ENCODE measurements at places on chromosomes 12 and 14.

- H3K4me3 ChIP-seq: no peak overlapping the region
- no peaks in the 10 kb centered on the region for H3K27me3 ChIP-seq
- H3K27ac ChIP-seq: peak overlapping the region; percentile 91
These were observed 115.2 kb upstream of the PELI2 start for GRCh38 chr14:56002876-56003625.

GRCh38 chr14:51453869-51454268, 197.8 kb upstream of the FRMD6 start:
- no peaks in the 10 kb centered on the region for H3K36me3 ChIP-seq
- no peaks in the 10 kb centered on the region for H3K4me1 ChIP-seq
- H3K27ac ChIP-seq: no peak overlapping the region
- no peak overlapping the region for H3K4me3 ChIP-seq

DNA sequence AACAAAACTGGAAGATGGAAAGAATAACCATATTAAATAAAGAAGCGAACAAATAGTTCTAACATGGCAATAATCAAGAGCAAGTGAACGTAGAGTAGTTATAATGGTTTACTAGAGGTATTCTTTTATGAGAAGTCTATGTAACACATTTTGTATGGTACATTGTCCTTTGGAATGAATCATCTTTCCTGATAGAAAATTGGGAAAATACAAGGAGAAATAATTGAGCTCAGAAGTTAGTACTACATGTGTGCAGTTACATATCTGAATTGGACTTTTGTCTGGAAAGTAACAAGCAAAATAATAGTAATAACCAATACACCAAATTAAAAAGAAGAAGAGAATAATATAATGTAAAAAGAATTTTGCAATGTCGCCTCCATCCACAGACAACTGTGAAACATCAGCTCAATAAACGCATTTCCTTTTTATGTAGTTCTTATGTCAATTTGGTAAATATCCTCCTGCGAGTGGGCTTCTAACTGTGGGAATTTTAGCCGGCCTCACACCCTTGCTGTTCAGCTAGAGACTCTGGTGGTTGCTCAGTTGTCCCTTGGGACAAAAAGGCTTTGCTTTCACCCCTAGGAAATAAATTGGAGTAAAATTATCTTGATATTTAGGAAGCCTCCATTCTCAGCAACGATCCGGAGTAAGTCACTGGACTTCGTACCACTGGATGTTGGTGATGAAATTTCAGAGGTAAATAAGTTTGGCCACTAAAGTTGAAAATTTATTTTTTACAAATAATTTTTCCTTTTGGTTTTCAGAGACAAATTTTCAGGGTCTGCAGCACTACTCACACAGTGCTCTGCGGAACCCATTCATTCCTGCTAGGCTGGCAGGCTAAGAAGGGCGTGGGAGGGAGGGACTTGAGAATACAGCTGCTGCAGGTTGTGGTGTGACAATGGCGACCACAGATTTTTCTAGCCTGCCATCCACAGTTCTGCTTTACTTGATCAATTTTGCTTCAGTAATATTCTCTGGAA, 1.1 kb upstream of the TUBA1A start:
- H3K4me3 ChIP-seq: peak overlapping the region; percentile 70
- H3K27ac ChIP-seq: peak overlapping the region; percentile 99
- DNase-seq: no peak
- no peaks in the 10 kb centered on the region for H3K4me1 ChIP-seq

GRCh38 chr14:44701563-44702263, 194.6 kb upstream of the FSCB start:
- H3K4me3 ChIP-seq: no peak overlapping the region
- H3K4me1 ChIP-seq: no peaks in the 10 kb centered on the region
- no peaks in the 10 kb centered on the region for H3K27me3 ChIP-seq
- H3K36me3 ChIP-seq: no peaks in the 10 kb centered on the region

- no peak overlapping the region for H3K27ac ChIP-seq
- no peaks in the 10 kb centered on the region for H3K4me1 ChIP-seq
- no peaks in the 10 kb centered on the region for H3K27me3 ChIP-seq
- H3K4me3 ChIP-seq: no peak overlapping the region
- no peaks in the 10 kb centered on the region for H3K36me3 ChIP-seq
These were observed 407.5 kb upstream of the CLEC14A start for GRCh38 chr14:38663382-38663781.

GRCh38 chr12:31035226-31035625, 38.4 kb upstream of the DDX11 start:
- H3K27ac ChIP-seq: no peak overlapping the region
- H3K27me3 ChIP-seq: no peaks in the 10 kb centered on the region
- no peaks in the 10 kb centered on the region for H3K4me1 ChIP-seq
- no peaks in the 10 kb centered on the region for H3K36me3 ChIP-seq
